DMS79 treated with DMSO at 0.1 percent for 48 hours (cell line): ENCODE measurements at places on chromosomes 1 and 21.

GRCh38 chr1:94746635-94747525 lies 73.3 kb upstream of the SLC44A3 start:
- no peak for DNase-seq

GRCh38 chr1:186014370-186015037 lies 280.3 kb downstream of the HMCN1 start:
- no peak for DNase-seq

- no peak for DNase-seq
Observed at GRCh38 chr1:175564119-175564518, 179.3 kb downstream of the TNR start.

- DNase-seq, result no peak
Observed at GRCh38 chr1:30081379-30082102, 641.8 kb downstream of the MATN1 start.

GRCh38 chr1:192584866-192585265 lies 9.3 kb downstream of the RGS1 start:
- no peak for DNase-seq

- DNase-seq, result no peak
Observed at GRCh38 chr1:61844006-61844405, 101.7 kb downstream of the PATJ start.

GRCh38 chr1:115668579-115668978 lies 26.8 kb downstream of the VANGL1 start:
- DNase-seq, result no peak

- no peak for DNase-seq
Observed at GRCh38 chr21:38621132-38621531, 122.9 kb upstream of the ERG start.

DNA sequence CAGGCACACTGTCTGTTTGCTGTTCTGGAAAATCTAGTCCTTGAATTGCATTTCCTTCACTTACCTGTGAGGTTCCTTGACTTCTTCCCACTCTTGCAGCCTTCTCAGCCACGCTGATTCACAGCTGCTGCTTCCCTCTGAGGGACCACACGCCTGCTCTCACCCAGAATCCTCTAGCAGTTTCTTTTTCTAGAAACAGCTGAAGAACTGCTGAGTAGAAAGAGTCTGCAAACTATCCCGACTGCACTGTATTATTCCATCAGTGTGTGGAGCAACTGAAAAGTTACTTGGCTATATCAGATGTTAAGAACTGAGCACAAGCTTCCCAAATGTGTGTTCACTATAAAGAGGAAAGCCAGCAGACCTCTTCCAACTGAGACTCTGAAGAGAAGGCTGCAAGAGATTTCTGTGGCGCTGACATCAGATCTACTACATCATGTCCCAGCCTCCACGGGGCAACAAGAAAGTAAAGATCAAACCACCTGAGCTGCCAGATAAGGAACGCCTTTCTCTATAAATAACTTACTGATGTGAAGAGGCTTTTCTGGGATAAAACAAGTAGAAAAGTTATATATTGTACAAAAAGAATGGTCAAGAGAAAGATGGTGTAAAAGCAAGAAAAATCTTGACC lies 226.6 kb downstream of the RERE start:
- no peak for DNase-seq

DNA sequence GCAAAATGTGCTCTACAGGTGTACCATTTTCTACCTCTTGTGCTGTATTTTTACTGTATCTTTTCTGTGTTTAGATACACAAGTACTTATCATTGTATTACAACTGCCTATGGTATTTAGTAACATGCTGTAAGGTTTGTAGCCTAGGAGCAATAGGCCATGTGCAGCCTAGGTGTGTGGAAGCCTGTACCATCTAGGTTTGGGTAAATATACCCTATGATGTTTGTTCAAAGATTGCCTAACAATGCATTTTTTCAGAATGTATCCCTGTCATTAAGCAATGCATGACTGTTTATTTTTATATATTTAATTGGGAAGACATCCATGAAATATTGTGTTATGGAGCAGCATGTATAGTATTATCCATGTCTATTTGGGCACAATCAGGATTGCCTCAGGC lies 11.0 kb downstream of the ETV3L start:
- DNase-seq, result no peak

GRCh38 chr1:6456800-6457466 lies 9.0 kb downstream of the TNFRSF25 start:
- DNase-seq, result no peak
